ENCODE measurements at places on chromosomes 1 and 21.

GRCh38 chr21:46347791-46348381 lies 23.9 kb downstream of the PCNT start:
- peak; percentile 67 for DNase-seq

DNA sequence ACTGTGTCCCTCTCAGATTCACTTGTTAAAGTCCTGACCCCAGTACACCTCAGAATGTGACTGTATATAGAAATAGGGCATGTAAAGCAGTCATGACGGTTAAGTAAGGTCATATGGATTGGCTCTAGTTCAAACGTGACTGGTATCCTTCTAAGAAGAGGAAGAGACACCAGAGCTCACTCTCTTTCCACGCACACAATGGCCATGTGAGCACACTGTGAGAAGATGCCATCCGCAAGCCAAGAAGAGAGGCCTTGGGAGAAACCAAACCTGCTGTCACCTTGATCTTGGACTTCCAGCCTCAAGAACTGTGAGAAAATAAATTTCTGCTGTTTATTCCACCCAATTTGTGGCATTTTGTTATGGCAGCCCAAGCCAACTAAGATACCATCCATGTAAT lies 56.8 kb upstream of the IRF2BP2 start:
- no peak for DNase-seq

DNA sequence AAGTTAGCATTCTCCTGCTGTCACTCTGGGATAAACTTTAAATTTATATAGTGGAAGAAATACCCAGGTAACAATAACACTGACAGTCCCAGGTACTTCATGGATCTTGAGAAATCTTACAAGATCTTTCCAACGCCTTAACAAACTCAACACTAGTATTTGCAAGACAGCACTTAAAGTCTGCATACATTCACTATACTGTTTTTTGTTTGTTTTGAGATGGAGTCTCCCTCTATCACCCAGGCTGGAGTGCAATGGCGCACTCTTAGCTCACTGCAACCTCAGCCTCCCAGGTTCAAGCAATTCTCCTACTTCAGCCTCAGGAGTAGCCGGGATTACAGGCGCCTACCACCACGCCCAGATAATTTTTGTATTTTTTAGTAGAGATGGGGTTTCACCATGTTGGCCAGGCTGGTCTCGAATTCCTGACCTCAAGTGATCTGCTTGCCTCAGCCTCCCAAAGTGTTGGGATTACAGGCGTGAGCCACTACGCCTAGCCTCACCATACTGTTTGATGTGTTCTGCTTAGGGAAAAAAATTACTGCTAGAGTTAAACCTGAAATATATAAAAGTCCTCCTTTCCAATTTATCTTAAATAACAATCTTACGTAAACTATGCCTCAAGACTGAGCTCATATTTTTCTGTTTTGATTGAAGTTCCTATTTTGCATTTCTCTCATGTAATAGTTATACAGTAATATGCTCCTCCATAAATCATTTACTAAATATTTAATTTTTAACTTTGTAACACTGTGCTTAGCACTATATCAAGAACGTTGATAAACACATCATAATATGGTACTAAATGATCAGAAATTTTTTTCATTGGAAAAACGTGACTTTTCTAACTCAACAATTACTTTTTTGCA lies 17.5 kb downstream of the EYA3 start:
- no peak for DNase-seq

DNA sequence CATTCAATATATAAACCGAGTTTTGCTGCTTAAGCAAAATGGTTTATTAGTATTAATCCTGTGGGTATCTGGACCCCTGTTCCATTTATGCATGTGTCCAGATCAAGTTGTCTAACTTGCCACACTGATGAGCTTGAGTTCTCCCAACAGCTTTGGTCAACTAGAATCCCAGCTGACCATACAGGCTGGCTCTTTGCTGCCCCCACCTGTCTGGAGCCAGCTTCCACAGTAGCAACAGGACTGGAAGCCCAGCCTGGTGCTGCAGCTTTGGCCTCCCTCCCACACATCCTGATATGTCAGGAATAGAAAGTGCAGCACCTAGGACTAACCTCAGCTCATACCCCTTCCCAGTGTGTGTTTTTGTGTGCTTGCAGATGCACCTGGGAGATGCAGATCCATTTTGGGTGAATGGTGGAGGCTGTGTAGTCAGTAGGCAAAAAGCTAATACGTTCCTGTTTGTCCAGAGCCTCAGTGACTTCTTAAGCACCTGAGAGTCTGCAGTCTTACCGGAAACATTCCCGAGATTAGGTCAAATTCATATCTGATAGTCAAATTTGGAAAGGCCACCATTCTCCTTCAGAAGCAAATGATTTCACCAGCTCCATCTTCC lies 40.9 kb upstream of the BEND5 start:
- peak; percentile 64 for DNase-seq

DNA sequence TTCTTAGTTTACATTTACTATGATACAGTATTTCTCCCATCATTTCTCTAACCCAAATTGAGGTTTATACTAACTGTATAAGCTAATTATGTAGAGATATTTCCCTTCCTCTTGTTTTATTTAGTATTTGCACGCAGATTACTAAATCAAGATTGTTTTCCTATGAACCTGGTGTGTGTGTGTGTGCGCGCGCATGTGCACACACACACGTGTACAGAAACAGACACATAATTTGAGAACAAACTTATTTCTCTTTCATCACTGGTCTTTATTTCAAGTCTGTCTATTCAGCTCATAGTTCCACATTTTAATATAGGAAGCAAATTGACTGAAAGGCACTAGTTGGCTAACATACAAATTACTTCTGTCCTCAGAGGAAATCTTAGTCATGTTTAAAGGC lies 19.7 kb upstream of the COL24A1 start:
- no peak for DNase-seq

GRCh38 chr1:19731311-19731821 lies 66.7 kb downstream of the HTR6 start:
- no peak for DNase-seq

DNA sequence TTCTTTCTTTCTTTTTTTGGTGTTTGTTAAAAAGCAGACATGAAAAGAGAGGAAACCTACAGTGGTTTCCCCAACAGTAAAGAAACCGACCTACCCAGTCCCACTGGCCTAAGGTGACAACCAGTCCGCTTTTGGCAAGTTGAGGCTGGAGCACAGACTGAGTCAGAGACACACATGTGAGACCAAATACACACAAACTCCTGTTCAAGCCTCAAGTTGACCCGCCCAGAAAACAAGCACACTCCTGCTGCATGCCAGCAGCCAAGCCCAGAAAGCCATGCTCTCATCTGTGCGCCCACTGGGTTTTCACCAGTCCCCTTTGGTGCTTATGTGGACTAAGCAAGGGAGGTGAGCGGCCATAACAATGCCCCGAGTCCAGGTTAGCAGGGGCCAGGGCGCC lies 64.6 kb upstream of the GPR153 start:
- no peak for DNase-seq

DNA sequence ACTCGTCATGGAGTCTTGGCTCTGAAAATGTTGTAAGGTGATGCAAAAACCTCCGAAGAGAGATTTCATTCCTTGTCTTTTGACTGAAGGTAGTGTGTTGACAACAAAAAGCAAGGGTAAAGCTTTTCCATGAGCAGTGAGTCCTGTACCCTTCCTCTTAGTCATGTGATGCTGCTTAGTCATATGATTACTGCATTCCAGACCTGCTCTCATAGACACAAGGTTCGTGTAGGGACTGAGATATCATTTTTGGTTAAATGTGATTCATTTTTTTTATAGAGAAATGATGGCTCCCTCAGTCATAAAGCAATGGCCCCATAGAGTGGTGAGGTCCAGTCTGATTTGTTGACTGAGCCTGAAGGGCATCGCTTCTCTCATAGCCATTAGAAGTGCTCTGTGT lies 9.2 kb downstream of the KCNJ6 start:
- DNase-seq = no peak

- peak; percentile 71 for DNase-seq
Measured at GRCh38 chr1:200660719-200661118, 9.0 kb downstream of the DDX59 start.

GRCh38 chr1:19405761-19406487 lies 79.4 kb downstream of the CAPZB start:
- no peak for DNase-seq

- no peak for DNase-seq
Measured at GRCh38 chr1:52096216-52096615, 40.1 kb downstream of the BTF3L4 start.

Data from left cardiac atrium (tissue), 4 donors.